ENCODE measurements at places on chromosomes 2 and 18. TPM values are rescaled to one million over a fixed set of nuclear protein-coding genes. Genes with fewer than 3 reads are reported as not detected.

DNA sequence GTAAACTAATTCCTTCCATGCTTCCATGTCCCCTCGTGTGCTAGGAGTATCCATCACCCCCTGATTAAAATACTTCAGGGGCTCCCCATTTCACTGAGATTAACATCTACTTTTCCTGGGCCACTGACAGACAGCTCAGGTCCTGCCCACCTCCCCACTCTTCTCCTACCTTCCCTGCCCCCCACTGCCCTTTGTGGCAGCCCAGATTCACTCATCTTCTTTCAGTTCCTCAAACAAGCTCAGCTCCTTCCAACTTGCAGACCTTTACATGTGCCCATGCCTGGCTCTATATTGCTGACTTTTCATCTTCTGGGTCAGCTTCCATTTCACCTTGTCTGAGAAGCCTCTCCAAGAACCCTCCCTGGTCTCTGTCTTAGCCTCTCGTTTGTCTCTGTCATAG is 12.0 kb downstream of the RUFY4 start:
- H3K4me3 ChIP-seq, result no peak overlapping the region
- H3K27me3 ChIP-seq, result no peaks in the 10 kb centered on the region
- no peak for DNase-seq
- no peak overlapping the region for H3K27ac ChIP-seq
- no peaks in the 10 kb centered on the region for H3K36me3 ChIP-seq
- H3K4me1 ChIP-seq, result no peaks in the 10 kb centered on the region

DNA sequence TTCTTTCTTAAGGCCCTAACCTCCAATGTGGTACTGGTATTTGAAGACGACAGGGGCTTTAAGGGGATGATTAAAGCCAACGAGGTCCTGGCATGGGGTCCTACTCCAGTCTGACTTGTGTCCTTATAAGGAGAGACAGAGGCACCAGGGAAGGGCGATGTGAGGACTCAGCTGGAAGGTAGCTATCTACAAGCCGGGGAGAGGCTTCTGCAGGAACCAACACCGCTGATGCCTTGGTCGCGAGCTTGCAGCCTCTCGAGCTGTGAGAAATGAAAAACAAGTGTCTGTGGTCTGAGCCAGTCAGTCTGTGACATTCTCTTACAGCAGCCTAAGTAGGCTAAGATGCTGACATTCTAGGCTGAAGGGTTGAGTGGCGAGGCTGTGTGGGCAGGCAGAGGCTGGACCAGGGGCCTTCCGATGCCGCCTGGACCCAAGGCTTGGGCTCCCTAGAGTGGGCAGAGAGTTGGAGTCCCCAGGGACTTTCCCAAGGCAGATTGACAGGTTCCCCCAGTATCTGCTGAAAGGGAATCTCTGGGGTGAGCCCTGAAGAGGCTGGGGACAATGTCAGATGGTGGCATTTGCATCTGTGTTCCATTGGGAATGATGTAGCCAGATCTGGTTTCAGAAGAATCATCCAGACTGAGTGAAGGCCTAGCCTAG is 322.9 kb upstream of the HS6ST1 start:
- no peak overlapping the region for H3K27ac ChIP-seq
- H3K4me3 ChIP-seq, result no peak overlapping the region
- H3K4me1 ChIP-seq, result no peaks in the 10 kb centered on the region
- no peaks in the 10 kb centered on the region for H3K27me3 ChIP-seq
- no peak for DNase-seq

GRCh38 chr2:208548700-208549099 is 142.1 kb downstream of the PTH2R start:
- no peaks in the 10 kb centered on the region for H3K27me3 ChIP-seq
- no peak for DNase-seq
- no peak overlapping the region for H3K4me3 ChIP-seq
- no peak overlapping the region for H3K27ac ChIP-seq
- no peaks in the 10 kb centered on the region for H3K36me3 ChIP-seq
- no peaks in the 10 kb centered on the region for H3K4me1 ChIP-seq

DNA sequence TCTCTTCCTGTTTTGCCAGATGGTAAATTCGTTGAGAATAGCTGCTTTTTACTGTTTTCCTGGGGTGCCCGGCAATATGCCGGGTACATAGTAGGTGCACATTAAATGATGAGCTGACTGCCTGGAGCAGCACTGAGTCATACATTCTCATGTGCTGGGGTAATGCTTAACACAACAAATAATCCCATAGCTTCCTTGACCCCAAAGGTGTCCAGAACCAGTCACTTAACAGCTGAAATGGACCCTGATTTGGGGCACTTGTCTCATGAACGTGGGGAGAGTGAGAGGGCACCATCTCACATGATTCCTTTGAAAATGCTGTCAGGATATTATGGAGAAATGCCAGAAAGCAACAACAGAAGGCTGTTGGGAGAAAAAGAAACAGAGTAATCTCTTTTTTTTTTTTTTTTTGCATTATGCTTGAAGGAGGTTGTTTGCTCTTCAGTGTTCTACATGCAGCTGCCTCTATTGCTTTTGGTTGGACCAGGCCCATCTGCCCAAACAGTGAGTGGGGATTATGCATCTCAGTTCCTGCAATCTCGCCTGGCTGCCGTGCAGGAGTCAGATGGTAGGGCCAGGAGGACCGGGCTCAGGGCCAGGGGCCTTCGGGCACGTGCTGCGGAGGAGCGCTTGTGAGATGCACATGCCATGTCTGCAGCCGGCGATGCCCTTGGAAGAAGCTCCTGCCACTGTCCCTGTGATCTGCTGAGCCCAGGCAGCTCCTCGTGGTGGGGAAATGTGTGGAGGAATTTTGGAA is 162.1 kb downstream of the SH3RF3 start:
- H3K4me1 ChIP-seq, result peaks cover 6% of the 10 kb centered on the region
- H3K27ac ChIP-seq, result no peak overlapping the region
- no peaks in the 10 kb centered on the region for H3K27me3 ChIP-seq
- no peak for DNase-seq
- no peaks in the 10 kb centered on the region for H3K36me3 ChIP-seq

DNA sequence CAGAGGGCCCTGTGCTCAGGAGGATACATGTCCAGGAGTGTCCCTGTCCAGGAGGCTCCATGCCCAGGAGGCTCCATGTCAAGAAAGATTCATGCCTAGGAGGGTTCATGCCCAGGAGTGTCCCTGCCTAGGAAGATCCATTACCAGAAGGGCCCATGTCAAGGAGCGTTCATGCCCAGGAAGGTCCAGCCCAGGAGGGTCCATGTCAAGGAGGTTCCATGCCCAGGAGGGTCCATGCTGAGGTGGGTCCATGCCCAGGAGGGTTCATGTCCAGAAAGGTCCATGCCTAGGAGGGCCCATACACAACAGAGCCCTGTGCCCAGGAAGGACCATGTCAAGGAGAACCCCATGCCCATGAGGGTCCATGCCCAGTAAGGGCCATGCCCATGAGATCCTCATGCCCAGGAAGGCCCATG is 7.0 kb downstream of the GPR35 start:
- H3K36me3 ChIP-seq, result no peaks in the 10 kb centered on the region
- H3K27me3 ChIP-seq, result no peaks in the 10 kb centered on the region
- DNase-seq, result no peak
- H3K4me1 ChIP-seq, result peaks cover under 1% of the 10 kb centered on the region

Gene VAPA
- total RNA-seq, result 235 TPM

All from lower lobe of right lung (tissue), 2 donors.